ENCODE measurements at places on chromosomes 7 and 10.

DNA sequence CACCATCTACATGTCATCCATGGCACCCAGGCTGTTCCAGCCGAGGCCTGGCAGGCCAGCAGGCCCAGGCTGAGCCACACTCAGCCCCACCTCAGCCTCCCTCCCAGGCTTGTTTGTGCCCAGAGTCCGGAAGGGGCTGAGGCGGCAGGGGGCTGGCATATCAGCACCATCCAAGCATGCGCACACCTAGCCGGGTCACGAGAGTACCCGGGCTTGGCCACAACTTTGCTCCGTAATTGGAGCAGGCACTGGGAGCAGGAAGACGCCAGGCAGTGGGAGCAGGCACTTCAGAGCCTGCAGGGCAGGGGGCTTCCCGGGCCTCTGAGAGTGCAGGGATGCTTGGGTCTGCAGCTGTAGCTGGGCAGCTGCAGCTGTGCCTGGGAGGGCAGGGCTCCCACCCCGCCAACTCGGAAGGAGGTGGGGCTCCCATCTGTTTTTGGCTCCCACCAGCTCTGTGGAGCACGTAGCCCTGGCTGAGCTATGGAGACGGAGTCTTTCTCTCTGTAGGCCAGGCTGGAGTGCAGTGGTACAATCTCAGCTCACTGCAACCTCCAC, 15.2 kb upstream of the TSPAN15 start:
- no peak overlapping the region for H3K4me3 ChIP-seq
- H3K36me3 ChIP-seq = no peaks in the 10 kb centered on the region
- H3K27ac ChIP-seq = no peak overlapping the region
- H3K27me3 ChIP-seq = no peaks in the 10 kb centered on the region
- no peak for DNase-seq
- H3K4me1 ChIP-seq = no peaks in the 10 kb centered on the region

DNA sequence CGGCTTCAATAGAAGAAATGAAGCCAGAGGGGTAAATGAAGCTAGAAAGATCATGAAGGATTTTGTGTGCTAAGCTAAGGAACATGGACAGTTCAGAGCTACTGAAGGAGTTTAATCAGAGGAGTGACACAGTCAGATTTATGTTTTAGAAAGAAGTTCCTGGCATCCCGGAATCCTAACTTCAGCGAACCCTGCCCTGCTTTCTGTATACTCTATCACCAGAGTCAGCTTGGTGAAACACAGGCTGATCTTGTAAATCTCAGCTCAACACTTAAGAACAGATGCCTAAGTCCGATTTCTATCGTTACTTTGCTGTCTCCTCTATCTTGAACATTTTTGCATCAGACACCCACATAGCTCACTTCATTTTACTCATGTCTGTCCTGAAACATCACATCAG, 9.1 kb downstream of the AHR start:
- no peak overlapping the region for H3K4me3 ChIP-seq
- peaks cover 11% of the 10 kb centered on the region for H3K4me1 ChIP-seq
- H3K27ac ChIP-seq = no peak overlapping the region

DNA sequence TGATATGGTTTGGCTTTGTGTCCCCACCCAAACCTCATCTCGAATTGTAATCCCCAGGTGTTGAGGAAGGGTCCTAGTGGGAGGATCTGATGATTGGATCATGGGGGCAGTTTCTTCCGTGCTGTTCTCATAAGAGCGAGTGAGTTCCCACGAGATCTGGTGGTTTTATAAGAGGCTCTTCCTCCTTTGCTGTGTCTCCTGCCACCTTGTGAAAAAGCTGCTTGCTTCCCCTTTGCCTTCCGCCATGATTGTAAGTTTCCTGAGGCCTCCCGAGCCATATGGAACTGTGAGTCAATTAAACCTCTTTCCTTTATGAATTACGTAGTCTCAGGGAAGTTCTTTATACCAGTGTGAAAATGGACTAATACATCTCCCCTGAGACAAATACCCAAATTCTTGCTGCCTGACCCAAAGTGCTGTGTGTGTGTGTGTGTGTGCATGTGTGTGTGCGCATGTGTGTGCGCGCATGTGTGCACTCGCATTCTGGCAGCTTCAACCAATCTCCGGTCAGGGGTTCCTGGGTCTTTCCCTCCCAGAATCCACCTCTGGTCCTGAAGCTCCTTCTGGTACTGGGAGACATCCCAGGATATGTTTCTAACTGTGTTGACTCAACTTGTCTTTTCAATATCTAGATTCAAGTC, 98.1 kb upstream of the LRRC4 start:
- H3K27ac ChIP-seq = no peak overlapping the region
- no peaks in the 10 kb centered on the region for H3K27me3 ChIP-seq
- H3K4me3 ChIP-seq = no peak overlapping the region
- H3K36me3 ChIP-seq = no peaks in the 10 kb centered on the region
- H3K4me1 ChIP-seq = no peaks in the 10 kb centered on the region

GRCh38 chr10:126940670-126941310, 35.6 kb downstream of the DOCK1 start:
- no peak for DNase-seq
- no peak overlapping the region for H3K27ac ChIP-seq
- H3K4me3 ChIP-seq = no peak overlapping the region
- no peaks in the 10 kb centered on the region for H3K36me3 ChIP-seq
- H3K27me3 ChIP-seq = no peaks in the 10 kb centered on the region

GRCh38 chr7:132980402-132980801, 101.5 kb downstream of the CHCHD3 start:
- no peak for DNase-seq
- no peak overlapping the region for H3K4me3 ChIP-seq
- no peaks in the 10 kb centered on the region for H3K36me3 ChIP-seq
- H3K4me1 ChIP-seq = no peaks in the 10 kb centered on the region
- no peak overlapping the region for H3K27ac ChIP-seq

DNA sequence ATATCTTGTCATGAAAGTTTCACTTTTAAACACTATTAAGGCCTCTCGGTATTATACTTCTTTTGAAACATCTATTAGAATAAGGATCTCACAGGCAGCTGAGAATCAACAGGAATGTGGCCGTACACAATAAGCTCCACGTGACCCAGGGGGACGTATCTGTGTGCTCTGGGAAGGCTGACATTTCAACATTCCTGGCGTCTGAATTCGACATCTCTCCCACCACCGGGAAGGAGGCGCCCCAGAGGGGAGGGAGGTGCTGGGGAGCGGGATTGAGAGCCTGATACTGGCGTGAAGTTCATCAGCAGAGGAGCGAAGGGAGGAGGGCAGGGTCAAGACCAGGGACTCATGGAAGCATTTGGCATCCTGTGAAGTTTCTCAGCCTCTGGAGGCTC, 401.3 kb downstream of the DNAJB6 start:
- no peak for DNase-seq
- no peak overlapping the region for H3K4me3 ChIP-seq
- no peaks in the 10 kb centered on the region for H3K27me3 ChIP-seq
- H3K4me1 ChIP-seq = no peaks in the 10 kb centered on the region
- H3K27ac ChIP-seq = no peak overlapping the region
- H3K36me3 ChIP-seq = no peaks in the 10 kb centered on the region

GRCh38 chr7:128933180-128933891, 4.4 kb upstream of the IRF5 start:
- no peak overlapping the region for H3K27ac ChIP-seq
- DNase-seq = no peak
- no peaks in the 10 kb centered on the region for H3K27me3 ChIP-seq
- no peaks in the 10 kb centered on the region for H3K36me3 ChIP-seq
- H3K4me1 ChIP-seq = no peaks in the 10 kb centered on the region

DNA sequence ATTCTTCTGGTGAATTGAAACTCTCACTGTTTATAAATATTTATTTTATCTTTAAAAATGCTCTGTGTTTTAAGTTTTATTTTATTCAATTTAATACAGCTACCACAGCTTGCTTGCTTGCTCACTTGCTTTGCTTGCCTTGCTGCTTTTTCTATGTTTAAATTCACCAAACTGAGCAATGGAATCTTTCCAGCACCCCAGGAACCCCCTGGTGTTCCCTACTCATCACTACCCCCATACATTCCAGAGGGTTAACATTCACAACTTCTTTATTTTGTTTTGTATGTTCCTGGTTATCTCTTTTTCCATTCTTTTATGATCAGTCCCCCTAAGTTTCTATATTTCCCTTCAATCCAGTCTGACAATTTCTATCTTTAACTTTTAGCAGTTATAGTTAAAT, 166.5 kb upstream of the COL1A2 start:
- H3K27me3 ChIP-seq = no peaks in the 10 kb centered on the region
- no peak overlapping the region for H3K4me3 ChIP-seq
- no peak overlapping the region for H3K27ac ChIP-seq
- no peaks in the 10 kb centered on the region for H3K36me3 ChIP-seq
- no peaks in the 10 kb centered on the region for H3K4me1 ChIP-seq

- no peaks in the 10 kb centered on the region for H3K27me3 ChIP-seq
- H3K4me1 ChIP-seq = peaks cover 1% of the 10 kb centered on the region
- no peaks in the 10 kb centered on the region for H3K36me3 ChIP-seq
- no peak overlapping the region for H3K4me3 ChIP-seq
- no peak overlapping the region for H3K27ac ChIP-seq
Observed at GRCh38 chr10:122073508-122073907, 84.5 kb downstream of the TACC2 start.

DNA sequence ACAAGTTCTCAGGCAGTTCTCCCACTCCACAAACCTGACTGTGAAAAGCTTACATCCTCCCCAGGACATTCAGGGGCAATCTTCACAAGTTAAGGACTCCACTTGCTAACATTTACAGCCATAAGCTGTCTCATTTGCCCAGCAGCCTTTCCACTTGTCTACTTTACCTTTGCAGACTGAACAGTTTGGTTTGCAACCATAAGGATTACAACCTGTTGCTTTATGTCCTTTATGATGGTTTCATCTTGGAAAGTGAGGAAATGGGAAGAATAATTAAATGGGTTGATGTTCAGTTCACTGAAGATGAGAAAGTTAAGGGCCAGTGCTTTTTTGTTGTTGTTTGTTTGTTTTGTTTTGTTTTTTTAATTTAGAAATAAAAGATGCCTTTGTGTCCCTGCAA, 92.4 kb downstream of the FAM204A start:
- DNase-seq = no peak
- H3K4me1 ChIP-seq = no peaks in the 10 kb centered on the region
- H3K36me3 ChIP-seq = no peaks in the 10 kb centered on the region
- H3K27ac ChIP-seq = no peak overlapping the region
- H3K27me3 ChIP-seq = no peaks in the 10 kb centered on the region
- H3K4me3 ChIP-seq = no peak overlapping the region

- H3K4me1 ChIP-seq = no peaks in the 10 kb centered on the region
- H3K36me3 ChIP-seq = no peaks in the 10 kb centered on the region
- no peak overlapping the region for H3K27ac ChIP-seq
- H3K4me3 ChIP-seq = no peak overlapping the region
- DNase-seq = no peak
Observed at GRCh38 chr10:100897976-100898375, 14.8 kb upstream of the SLF2 start.

- no peak for DNase-seq
- no peaks in the 10 kb centered on the region for H3K4me1 ChIP-seq
- no peak overlapping the region for H3K27ac ChIP-seq
- H3K36me3 ChIP-seq = no peaks in the 10 kb centered on the region
- no peaks in the 10 kb centered on the region for H3K27me3 ChIP-seq
- no peak overlapping the region for H3K4me3 ChIP-seq
Observed at GRCh38 chr7:79227044-79227443, 226.4 kb downstream of the MAGI2 start.

- H3K4me1 ChIP-seq = no peaks in the 10 kb centered on the region
- H3K4me3 ChIP-seq = no peak overlapping the region
- H3K27me3 ChIP-seq = no peaks in the 10 kb centered on the region
- no peak overlapping the region for H3K27ac ChIP-seq
Observed at GRCh38 chr10:3761904-3762303, 23.1 kb downstream of the KLF6 start.

- H3K4me3 ChIP-seq = no peak overlapping the region
- H3K4me1 ChIP-seq = no peaks in the 10 kb centered on the region
- DNase-seq = no peak
- no peaks in the 10 kb centered on the region for H3K27me3 ChIP-seq
Observed at GRCh38 chr10:34869135-34869836, 54.2 kb upstream of the PARD3 start.

GRCh38 chr10:124477614-124478363, 16.2 kb downstream of the LHPP start:
- H3K36me3 ChIP-seq = no peaks in the 10 kb centered on the region
- no peaks in the 10 kb centered on the region for H3K27me3 ChIP-seq
- DNase-seq = no peak
- H3K4me1 ChIP-seq = no peaks in the 10 kb centered on the region

DNA sequence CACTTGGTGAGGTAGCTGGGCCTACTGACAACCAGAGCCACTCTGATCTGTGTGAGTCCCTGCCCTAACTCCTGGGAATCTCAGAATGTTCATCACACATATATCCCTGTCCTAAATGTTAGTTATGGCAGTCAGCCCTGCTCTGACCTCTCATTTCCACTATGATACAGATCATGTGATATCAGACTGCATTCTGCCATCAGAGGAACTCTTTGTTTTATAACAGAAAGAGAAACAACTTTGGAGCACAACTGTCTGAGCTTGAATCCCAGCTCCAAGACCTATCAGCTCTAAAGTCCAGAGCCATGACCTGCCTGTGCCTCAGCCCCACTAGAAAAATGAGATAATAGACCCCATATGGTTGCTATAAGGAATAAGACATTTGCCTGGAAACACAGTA, 54.6 kb upstream of the ABCB4 start:
- H3K4me3 ChIP-seq = no peak overlapping the region
- DNase-seq = no peak
- no peak overlapping the region for H3K27ac ChIP-seq
- no peaks in the 10 kb centered on the region for H3K36me3 ChIP-seq

DNA sequence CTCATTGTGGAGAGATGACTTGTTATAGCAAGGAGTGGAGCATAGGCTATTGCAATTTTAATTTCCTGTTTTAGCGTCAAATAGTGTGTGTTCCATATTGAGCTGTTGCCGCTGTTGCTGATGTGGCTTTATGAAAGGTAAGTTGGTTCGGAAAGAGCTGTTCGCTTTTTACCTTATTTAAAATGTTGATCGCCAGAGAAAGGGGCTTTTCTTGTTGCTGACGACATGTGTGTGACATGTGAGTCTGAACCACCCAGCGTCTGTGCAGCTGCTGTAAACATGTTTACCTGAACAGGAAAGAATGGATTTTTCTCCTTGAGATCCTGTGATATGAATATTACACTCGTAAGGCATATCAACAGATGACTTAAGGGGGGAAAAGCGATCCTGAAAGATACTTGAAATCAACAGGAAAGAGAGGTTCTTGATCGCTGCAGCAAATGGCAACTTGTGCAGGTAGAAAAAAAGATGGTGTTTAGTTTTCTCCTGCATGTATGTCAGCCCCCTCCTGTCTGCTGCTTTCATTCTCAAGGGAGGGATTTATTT, 2.5 kb downstream of the ZEB1 start:
- DNase-seq = no peak
- H3K27me3 ChIP-seq = no peaks in the 10 kb centered on the region
- peak overlapping the region; percentile 90 for H3K4me3 ChIP-seq
- peak overlapping the region; percentile 38 for H3K27ac ChIP-seq
- H3K36me3 ChIP-seq = no peaks in the 10 kb centered on the region

DNA sequence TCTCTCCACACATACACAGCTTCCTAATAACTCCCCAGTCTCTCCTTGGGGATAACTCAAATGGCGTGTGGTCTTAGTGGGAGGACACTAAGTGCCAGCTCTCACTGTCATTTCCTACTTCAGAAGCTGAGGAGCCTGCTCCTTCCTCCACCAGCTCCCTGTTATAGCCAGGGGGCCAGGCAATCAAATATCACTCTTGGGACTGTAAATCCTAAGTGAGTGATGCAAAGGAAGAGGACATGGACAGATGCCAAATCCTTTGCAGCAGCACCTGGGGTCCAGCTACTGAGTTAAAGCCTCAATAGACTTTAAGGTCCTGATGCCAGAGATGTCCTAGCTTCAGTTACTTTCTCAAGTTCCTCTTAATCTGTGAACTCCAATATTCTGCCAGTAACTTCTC, 34.1 kb downstream of the SEM1 start:
- no peak overlapping the region for H3K27ac ChIP-seq
- no peaks in the 10 kb centered on the region for H3K4me1 ChIP-seq
- H3K36me3 ChIP-seq = no peaks in the 10 kb centered on the region
- H3K27me3 ChIP-seq = no peaks in the 10 kb centered on the region

GRCh38 chr7:40551685-40552576, 417.1 kb downstream of the SUGCT start:
- H3K4me1 ChIP-seq = peaks cover 4% of the 10 kb centered on the region
- no peak for DNase-seq
- no peaks in the 10 kb centered on the region for H3K27me3 ChIP-seq

Measured in aorta (tissue), 5 donors.